ENCODE measurements at places on chromosomes 3 and 15.

- no peak for DNase-seq
Measured at GRCh38 chr3:15563190-15563589, 38.2 kb downstream of the HACL1 start.

- DNase-seq = peak; percentile 75
Measured at GRCh38 chr3:87088993-87089841, 98.3 kb upstream of the VGLL3 start.

DNA sequence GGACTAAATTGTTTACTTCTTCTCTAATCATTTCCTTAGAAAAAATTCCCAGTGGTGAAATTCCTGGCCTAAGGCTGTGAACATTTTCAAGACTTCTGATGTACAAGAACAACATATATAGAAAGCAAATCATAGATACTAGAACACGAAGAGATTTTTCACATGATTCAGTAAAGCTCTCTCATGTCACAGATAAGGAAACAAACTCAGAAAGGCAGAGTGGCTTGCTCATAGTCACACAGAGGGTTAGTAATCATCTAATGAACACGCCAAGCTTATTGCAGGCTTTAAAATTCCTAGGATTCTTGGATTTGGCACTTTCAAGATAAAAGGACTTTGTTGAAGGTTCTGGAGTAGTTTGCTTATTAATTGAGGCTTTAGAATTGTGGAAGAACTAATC lies 26.2 kb downstream of the CRTAP start:
- no peak for DNase-seq

GRCh38 chr3:156298938-156299337 lies 178.6 kb downstream of the KCNAB1 start:
- DNase-seq = no peak
